ENCODE measurements at places on chromosomes 3 and 15. TPM values are rescaled to one million over a fixed set of nuclear protein-coding genes. Genes with fewer than 3 reads are reported as not detected.

- no peak for DNase-seq
These were observed 51.6 kb downstream of the ACAD9 start for GRCh38 chr3:128931046-128931445.

DNA sequence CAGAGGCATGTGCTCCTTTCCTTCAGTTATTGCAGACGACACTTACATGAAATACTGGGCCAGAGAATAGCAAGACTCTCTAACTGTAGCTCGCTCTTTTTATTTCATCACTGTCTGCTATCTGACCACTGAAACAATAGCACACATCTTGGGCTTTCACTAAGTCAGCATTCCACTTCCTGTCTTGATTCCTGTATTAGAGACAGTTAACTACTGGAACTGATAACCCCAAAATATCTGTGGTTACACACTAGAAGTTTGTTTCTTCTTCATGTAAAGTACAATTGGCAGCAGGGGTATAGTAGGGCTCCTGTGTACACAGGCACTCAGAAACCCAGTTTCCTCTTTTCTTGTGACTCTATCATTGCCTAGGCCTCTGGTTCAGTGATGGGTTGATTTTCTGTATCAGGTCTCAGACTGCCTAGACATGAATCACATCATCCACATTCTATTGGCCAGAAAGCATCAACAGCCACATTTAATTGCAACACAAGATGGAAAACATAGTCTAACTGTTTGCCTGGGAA is 230.2 kb upstream of the CD96 start:
- no peak for DNase-seq

Gene CHRNA3
- not detected for total RNA-seq

- DNase-seq: peak; percentile 69
These were observed 26.5 kb upstream of the UTS2B start for GRCh38 chr3:191356631-191357439.

- no peak for DNase-seq
These were observed at the start of gene KIF7 for GRCh38 chr15:89654847-89655805. TSS of gene KIF7 (minus strand) at chr15:89655467. CDS start at chr15:89652930, 2,537 bp downstream.

Data from right atrium auricular region (tissue), 2 donors.